ENCODE measurements at places on chromosomes 1 and 21. TPM values are rescaled to one million over a fixed set of nuclear protein-coding genes. Genes with fewer than 3 reads are reported as not detected.

- DNase-seq, result no peak
These were observed 2.7 kb downstream of the CSRP1 start for GRCh38 chr1:201504179-201504631.

GRCh38 chr1:24074817-24075589 is 36.9 kb downstream of the MYOM3 start:
- no peak for DNase-seq

- DNase-seq, result no peak
These were observed 63.2 kb upstream of the TMEM51 start for GRCh38 chr1:15090373-15090772.

GRCh38 chr1:191174298-191174697 is 696.6 kb upstream of the BRINP3 start:
- DNase-seq, result no peak

- DNase-seq, result no peak
These were observed 367.3 kb downstream of the PTPRU start for GRCh38 chr1:29603622-29604021.

DNA sequence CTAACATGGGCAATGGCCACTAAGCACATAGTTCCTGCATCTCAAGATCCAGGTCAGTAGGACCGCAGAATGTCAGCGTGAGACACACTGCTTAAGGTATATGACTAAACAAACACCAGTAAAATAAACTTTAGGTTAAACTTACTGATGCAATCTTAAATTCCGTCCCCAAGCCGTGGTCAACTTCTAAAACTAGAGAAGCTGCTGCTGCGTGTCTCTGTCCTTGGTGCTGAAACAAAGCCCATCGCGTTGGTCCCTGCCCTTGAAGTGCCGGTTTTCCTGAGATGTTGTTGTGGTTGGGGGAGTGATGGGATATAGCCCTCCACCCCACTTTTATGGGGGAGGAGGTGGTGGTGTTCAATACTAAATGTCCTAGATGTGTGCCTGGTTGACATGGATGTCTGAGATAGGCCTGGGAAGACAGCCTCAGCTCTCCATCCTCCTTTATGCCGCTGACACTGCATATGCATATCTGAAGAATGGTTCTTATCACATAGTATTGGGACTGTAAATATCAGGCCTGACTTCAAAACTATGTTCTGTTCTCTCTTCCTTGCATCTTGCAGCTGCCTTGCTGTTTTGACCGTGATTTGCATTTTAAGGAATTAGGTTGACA is 72.0 kb upstream of the KCNA3 start:
- peak; percentile 89 for DNase-seq

- DNase-seq, result no peak
These were observed 8.7 kb downstream of the KHDC4 start for GRCh38 chr1:155925506-155925905.

The C1orf185 gene
- not detected for total RNA-seq

The LRRN2 gene
- total RNA-seq, result 0.05 TPM

Measured in activated CD4-positive, alpha-beta T cell treated with anti-CD3 and anti-CD28 coated beads, Interleukin-2, amount 10 ng/mL, durations not matched to agents 24 days and 14 days (primary cell).